ENCODE measurements at places on chromosomes 6 and 20.

- peak; percentile 13 for DNase-seq
Observed at GRCh38 chr6:33207552-33208090, 679 bp upstream of the RING1 start.

GRCh38 chr6:144143106-144143505 is 7.2 kb upstream of the STX11 start:
- DNase-seq = no peak

DNA sequence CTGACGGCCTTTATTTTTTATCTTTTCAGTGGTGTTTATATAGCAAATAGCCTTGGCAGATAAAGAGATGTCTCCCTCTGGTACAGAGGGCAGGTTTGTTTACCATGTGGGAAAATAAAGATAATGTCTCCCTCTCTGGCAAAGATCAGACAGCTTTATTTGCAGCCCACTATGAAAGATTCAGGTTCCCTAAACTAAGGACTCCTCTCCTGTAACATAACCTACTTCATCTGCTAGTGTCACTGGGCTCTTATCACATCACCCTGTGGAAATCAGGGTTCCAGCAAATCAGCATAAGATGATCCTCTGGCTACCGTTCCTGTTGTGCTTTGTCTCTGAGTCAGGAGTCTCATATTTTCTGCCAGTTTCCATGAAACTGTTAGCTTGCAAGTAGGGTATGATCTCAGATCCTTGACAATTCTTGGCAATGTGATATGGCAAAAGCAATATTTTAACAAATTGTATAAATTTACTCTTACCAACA is 3.1 kb downstream of the FBXL4 start:
- DNase-seq = no peak

DNA sequence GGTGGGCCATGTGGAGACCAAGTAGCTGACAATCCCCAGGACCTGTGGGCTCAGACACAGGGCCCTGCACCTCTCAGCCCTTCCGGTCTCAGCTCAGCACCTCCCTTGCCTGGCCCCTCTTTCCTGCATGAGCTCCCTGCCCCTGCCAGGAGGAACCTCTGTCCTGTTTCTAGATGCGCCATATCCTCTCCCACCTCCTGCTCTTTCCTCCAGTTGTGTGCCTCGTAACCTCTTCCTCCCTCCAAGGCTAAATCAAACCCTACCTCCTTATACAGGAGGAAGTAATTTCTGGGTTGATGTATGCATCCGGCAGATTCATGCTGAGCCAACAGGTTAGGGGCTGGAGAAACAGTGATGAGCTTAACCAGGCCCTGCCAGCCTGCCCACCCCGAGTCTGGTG is 30.9 kb downstream of the ITPR3 start:
- no peak for DNase-seq

- DNase-seq = no peak
Observed at GRCh38 chr6:158593670-158594069, 33.8 kb downstream of the TMEM181 start.

GRCh38 chr20:41213150-41213820 is 75.9 kb downstream of the PLCG1 start:
- no peak for DNase-seq

DNA sequence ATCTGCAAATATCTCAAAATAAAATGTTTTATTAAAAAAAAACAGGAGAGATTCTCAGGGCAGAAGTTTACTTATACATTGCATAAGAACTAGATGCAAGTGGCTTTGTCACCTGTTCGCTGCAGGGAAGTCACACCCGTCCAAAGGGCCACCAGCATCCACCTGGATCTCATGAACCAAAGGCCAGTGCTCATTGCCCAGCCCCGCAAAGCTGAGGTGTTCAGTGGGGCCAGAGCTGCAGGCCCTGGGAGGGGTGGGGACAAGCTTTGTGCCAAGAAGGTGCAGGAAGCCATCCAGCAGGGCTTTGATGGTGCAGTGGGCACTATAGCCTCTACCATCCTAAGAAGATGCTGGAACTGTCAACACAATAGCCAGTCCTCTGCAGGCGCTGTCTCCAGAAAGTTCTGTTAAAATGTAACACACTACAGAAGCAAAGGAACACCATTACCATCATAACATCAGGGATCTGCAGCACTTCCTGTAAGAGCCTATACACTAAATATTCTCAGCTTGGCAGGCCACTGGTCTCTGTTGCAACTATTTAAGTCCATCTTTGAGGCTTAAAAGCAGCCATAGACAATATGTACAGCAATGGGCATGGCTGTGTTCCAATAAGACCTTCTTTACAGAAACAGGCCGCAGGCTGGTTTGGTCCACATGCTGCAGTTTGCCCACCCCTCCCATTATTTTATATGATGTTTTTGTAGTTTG is 15.7 kb upstream of the CD93 start:
- DNase-seq = no peak

- peak; percentile 25 for DNase-seq
Observed at GRCh38 chr6:5865506-5866031, 141.2 kb downstream of the NRN1 start.

DNA sequence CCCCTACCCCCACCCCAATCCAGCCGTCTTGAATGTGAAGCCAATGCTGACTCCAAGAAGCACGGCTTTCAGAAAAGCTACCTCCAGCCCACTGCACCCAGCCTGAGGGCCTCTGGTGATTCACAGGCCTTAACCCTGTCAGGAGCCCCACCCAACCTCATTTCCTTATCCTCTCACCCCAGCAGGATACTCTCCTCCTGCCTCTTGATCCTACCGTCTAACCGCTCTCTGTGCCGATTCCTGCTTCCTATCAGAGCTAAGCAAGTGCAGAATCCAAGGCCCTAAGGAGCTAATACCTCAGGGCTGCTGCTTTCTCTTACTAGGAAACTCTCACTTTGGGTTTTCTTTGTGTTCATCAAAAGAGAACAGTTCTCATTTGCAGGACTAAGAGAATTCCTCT is 47.2 kb downstream of the TRERF1 start:
- DNase-seq = peak; percentile 69

DNA sequence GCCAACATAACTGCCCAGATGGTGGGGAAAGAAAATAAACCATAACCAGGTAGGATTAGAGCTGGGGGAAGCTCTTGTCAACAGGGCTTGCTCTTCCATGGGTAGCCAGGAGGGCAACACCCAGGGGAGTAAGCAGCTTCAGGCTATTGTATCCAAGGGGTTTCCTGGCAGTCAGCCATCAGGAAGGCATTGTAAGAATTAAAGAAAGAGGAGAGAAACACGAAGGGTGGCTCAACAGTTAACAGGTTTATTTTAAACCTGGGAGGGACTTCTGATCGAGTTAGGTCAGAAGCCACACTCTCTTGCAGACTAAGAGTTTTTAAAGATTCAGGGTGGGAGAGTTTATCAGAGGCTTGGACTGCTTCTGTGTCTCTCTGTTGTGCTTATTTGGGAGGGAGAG is 114.2 kb downstream of the QRSL1 start:
- DNase-seq = no peak

DNA sequence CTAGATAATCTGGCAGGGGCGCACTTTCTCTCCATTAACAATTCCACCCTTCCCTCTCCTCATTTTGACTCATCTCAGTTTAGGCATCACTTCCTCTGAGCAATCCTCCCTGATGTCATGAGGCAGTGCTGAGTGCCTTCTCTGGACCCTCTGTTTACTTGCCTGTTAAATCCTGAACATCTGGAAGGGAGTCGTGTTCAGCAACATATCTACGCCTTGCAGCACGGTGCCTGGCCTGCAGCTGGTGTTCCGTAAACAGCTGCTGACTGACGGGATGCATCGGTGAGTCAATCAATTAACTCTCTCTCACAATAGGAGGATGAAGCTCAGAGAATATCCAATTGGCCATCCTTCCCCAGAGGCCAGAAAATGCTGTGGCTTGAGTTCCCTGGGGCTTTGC is 613.5 kb downstream of the PTPRT start:
- DNase-seq = no peak

DNA sequence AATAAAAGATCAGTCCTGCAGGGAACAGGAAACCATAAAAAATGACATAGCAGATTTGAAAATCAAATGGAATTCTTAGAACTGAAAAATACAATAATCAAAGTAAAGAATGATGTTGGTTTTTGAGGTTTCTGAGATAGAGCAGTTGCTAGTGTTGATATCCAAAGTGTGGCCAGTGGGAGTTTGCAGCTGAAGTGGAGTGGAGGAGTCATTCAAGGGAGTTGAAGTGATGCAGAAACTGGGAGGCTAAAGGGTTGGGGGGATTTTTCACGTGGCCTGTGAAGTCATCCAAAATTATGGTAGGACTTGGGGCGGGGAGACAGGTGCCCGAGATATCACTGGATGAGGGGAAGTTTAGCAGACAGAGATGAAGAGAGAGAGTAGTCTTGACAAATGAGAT is 123.6 kb downstream of the CDC5L start:
- DNase-seq = no peak

DNA sequence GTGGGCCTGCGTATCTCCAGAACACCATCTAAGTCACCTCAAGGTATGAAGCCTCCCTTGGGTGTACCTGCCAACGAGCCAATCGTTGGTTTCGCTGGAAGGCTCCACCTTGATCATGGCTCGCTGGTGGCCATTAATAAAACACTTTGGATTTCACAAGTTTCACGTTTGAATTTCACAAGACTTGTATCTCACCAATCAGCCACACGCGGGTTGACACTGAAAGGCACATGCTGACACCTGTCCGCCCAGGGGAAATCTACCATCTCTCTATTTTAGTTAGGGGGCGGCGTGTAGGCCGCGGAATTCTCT is 586 bp upstream of the HMGA1 start:
- peak; percentile 59 for DNase-seq

DNA sequence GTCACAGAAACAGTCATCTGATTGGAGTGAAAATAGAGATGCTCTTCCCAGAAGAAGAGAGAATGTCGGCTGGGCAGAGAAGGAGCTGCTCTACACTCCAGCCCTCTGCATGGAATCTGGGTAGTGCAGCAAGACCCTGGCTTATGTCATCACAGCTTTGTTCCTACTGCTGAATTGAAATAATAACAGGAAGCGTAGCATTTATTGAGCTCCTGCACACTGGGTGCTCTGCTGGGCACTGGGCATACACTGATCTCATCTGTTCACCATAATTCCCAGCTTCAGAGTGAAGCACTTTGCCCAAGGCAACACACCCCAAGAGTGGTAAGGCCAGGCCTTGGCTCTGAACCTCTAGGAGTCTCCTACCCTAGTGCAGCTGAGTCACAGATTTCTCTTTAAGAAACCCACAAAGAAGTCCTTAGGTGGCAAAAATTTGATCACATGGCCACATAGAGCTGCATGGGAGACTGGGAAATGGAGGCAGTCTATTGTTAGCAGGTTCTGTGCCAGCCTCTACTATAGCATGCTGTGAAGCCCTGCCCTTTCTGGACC is 3.9 kb upstream of the SDCBP2 start:
- no peak for DNase-seq

GRCh38 chr6:14068623-14069022 is 48.9 kb upstream of the CD83 start:
- DNase-seq = no peak

GRCh38 chr6:74289884-74290283 is 593.9 kb downstream of the CD109 start:
- no peak for DNase-seq

DNA sequence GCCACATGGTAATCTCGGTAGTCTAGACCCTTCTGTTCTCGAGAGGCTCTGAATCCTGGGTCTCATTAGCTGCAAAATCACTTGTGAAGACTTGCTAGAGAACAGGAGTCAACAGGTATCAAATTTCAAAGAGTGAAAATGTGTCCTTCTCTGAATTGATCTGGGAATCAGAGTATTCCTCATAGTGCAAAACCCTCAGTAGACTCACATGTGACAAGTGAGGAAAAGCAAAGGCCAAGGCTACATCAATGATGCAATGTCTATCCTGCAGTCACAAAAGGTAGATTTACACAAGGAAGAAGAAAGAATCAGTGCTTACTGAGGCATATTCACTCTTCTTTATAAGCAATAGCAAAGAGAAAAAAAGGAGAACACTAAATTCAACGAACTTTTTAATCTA is 1220.0 kb upstream of the GJE1 start:
- no peak for DNase-seq

GRCh38 chr20:38065764-38066375 is 32.3 kb downstream of the RPRD1B start:
- no peak for DNase-seq

- DNase-seq = no peak
Observed at GRCh38 chr6:106056746-106057390, 29.3 kb upstream of the PRDM1 start.

DNA sequence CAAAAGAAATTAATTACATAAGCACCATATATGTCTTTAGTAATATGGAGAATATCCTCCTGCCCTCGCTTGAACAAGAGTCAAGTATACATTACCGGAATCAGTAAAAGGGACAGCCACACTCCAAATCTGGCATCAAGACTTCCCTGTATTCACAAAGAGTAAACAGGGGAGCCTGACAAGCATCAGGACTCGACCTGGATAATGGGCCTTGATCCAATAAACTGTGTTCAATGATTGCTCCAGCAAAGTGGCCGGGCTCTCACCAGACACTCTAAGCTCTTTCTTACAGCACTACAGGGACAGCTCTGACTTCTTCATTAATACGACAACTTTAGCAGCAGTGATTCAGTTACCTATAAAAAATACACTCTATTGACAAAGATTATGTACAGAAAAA is 307.9 kb upstream of the POU3F2 start:
- no peak for DNase-seq

DNA sequence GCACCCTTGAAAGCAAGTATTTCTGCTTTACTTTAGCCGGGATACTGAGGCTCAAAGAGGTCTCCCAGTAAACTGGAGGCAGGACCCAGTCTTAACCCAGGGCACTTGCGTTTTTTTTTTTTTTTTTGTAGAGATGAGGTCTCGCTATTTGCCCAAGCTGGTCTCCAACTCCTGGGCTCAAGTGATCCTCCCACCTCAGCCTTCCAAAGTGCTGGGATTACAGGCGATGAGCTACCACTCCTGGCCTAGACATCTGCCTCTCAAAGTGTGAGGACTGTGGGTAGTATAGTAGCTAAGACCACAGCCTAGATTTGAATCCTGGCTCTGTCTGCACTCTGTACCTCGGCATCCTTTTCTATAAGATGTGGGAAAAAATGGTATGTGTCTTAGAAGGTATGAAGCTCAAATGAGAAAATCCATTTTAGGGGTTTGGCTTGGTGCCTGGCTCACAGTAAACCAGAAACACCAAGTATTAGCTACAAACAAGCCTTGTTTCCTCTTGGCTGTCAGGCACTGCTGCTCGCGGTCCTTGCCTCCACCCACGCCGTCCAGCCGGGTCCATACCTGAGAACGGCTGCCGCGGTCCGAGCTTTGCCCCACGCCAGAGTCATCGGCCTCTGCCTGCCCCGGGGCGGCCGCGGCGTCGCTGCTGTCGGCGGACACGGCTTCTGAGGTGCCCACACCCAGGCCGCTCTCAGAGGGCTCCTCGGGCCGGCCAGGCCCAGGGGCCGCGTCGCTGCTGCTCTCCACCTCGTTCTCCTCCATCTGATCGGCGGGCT is 1.2 kb downstream of the ZNF335 start:
- DNase-seq = peak; percentile 16

GRCh38 chr20:48041078-48041780 is 255.9 kb upstream of the SULF2 start:
- DNase-seq = no peak

- peak; percentile 22 for DNase-seq
Observed at GRCh38 chr6:116616737-116617053, 416 bp downstream of the RSPH4A start.

GRCh38 chr6:99606656-99607415 is at the start of gene PRDM13:
PRDM13 (plus strand) TSS chr6:99606833; CDS start chr6:99607035, 202 bp downstream.
- no peak for DNase-seq

- no peak for DNase-seq
Observed at GRCh38 chr20:25071734-25072133, 10.2 kb downstream of the VSX1 start.

Data from CD4-positive, alpha-beta T cell treated with Interleukin-6 for 4 hours (primary cell).